ENCODE measurements at places on chromosomes 11 and 22. TPM values are rescaled to one million over a fixed set of nuclear protein-coding genes. Genes with fewer than 3 reads are reported as not detected.

- no peaks in the 10 kb centered on the region for H3K36me3 ChIP-seq
- no peak overlapping the region for H3K4me3 ChIP-seq
- peak; percentile 88 for DNase-seq
- H3K4me1 ChIP-seq, result peaks cover 18% of the 10 kb centered on the region
Observed at GRCh38 chr11:69915501-69916250, 96.5 kb upstream of the FGF3 start.

GRCh38 chr11:17978553-17979287, 34.1 kb downstream of the SERGEF start:
- no peaks in the 10 kb centered on the region for H3K27me3 ChIP-seq
- H3K27ac ChIP-seq, result no peak overlapping the region
- H3K36me3 ChIP-seq, result no peaks in the 10 kb centered on the region
- no peak overlapping the region for H3K4me3 ChIP-seq
- H3K4me1 ChIP-seq, result no peaks in the 10 kb centered on the region

- H3K27me3 ChIP-seq, result no peaks in the 10 kb centered on the region
- no peak overlapping the region for H3K4me3 ChIP-seq
- no peak for DNase-seq
- no peak overlapping the region for H3K27ac ChIP-seq
- H3K4me1 ChIP-seq, result no peaks in the 10 kb centered on the region
Observed at GRCh38 chr11:97092823-97093222, 703.0 kb downstream of the JRKL start.

- H3K27me3 ChIP-seq, result no peaks in the 10 kb centered on the region
- H3K4me1 ChIP-seq, result no peaks in the 10 kb centered on the region
- no peak for DNase-seq
- no peak overlapping the region for H3K4me3 ChIP-seq
Observed at GRCh38 chr11:65710421-65710820, 1.6 kb upstream of the KAT5 start.

DNA sequence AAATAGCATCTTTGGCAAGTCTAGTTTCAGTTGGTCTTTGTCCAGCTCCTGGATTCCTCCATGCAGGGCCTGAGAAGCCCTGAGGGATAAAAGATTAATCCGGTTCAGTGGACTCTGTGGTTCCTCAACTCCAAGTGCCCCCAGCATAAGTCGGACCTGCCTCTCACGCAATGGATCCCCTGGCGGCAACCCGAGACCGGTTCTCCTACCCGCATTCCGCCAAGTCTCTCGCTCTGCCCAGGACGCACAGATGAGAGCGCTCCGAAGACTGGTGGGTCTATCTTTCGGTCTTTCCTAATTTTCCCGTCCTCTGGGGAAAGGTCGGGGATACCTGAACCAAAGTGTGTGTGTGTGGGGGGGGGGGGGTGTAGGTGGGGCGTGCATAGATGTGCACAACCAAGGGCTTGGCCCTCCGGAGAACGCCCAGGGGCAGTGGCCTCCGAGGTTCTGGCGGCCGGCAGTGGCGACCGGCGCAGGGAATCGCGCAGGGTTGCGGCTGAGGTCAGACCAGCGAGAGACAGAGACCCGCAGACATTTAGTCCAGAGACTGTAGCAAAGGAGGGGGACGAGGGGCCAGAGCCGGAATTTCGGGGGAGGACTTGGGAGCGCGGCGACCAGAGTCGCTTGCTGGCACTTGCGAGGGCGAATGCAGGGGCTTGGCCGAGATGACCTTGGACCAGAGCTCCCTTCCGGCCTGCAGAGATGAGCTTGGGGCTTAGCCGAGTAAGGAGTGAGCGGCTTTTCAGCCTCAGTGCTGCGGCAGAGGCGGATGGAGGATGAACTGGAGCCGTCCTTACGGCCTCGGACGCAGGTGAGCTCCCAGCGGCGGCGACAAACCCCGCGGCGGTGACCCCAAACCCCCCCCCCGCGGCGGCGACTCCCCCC, 712 bp upstream of the SLC2A11 start:
- peak overlapping the region; percentile 92 for H3K27ac ChIP-seq
- DNase-seq, result peak; percentile 48

GRCh38 chr22:17334059-17334458, 35.2 kb upstream of the CECR2 start:
- no peaks in the 10 kb centered on the region for H3K4me1 ChIP-seq
- H3K4me3 ChIP-seq, result no peak overlapping the region
- DNase-seq, result no peak
- no peaks in the 10 kb centered on the region for H3K27me3 ChIP-seq
- no peak overlapping the region for H3K27ac ChIP-seq
- no peaks in the 10 kb centered on the region for H3K36me3 ChIP-seq

GRCh38 chr11:116078101-116078591, 573.9 kb upstream of the CADM1 start:
- DNase-seq, result no peak
- H3K27ac ChIP-seq, result no peak overlapping the region
- no peaks in the 10 kb centered on the region for H3K36me3 ChIP-seq

DNA sequence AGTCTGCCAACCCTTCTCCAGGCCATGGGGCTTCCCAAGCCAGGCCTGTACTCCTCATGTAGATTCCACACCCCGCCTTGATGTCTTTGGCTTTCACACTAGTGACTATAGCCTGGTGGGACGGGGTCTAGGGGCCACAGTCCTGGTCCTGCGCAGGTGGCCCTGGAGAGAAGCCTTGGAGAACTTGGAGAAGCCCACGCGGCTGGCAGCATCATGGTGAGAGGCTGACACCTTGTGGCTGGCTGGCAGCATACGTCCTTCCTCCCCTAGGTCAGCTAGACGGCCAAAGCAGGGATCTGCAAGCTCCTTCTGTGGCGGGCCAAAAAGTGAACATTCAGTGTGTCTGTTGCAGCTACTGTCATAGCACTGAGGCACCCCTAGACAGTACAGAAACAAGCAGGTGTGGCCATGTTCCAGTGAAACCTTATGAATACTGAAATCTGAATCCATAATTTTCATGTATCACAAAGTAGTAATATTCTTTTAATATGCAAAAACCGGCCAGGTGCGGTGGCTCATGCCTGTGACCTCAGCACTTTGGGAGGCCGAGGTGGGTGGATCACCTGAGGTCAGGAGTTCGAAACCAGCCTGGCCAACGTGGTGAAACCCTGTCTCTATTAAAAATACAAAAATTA, 42.0 kb downstream of the FAM83F start:
- DNase-seq, result no peak
- H3K4me1 ChIP-seq, result peaks cover 3% of the 10 kb centered on the region
- no peak overlapping the region for H3K4me3 ChIP-seq
- H3K36me3 ChIP-seq, result no peaks in the 10 kb centered on the region
- H3K27ac ChIP-seq, result no peak overlapping the region
- no peaks in the 10 kb centered on the region for H3K27me3 ChIP-seq

DNA sequence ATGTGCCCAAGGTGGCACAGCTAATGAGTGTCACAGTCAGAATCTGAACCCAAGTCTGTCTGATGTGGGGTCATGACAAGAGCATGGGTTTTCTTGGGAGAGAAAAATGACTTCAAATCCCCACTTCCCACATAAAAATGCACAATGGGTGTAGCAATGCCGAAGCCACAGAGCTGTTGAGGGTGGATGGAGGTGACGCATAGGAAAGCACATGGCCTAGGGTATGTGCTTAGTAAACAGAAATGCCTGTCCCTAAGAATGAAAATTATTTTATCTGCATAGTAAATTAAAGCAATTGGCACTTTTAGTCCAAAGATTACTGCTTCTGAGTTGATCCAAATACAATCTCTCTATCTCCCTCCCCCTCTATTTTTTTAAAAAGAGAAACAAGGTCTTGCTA, 10.9 kb downstream of the MICAL3 start:
- H3K27me3 ChIP-seq, result no peaks in the 10 kb centered on the region
- no peak overlapping the region for H3K4me3 ChIP-seq
- no peaks in the 10 kb centered on the region for H3K4me1 ChIP-seq
- DNase-seq, result no peak
- no peaks in the 10 kb centered on the region for H3K36me3 ChIP-seq
- no peak overlapping the region for H3K27ac ChIP-seq

- peaks cover 9% of the 10 kb centered on the region for H3K4me1 ChIP-seq
- peak overlapping the region; percentile 96 for H3K27ac ChIP-seq
- peak overlapping the region; percentile 64 for H3K4me3 ChIP-seq
- peak; percentile 45 for DNase-seq
- H3K27me3 ChIP-seq, result no peaks in the 10 kb centered on the region
- no peaks in the 10 kb centered on the region for H3K36me3 ChIP-seq
Observed at GRCh38 chr11:63670433-63671321, 499 bp downstream of the ATL3 start.

DNA sequence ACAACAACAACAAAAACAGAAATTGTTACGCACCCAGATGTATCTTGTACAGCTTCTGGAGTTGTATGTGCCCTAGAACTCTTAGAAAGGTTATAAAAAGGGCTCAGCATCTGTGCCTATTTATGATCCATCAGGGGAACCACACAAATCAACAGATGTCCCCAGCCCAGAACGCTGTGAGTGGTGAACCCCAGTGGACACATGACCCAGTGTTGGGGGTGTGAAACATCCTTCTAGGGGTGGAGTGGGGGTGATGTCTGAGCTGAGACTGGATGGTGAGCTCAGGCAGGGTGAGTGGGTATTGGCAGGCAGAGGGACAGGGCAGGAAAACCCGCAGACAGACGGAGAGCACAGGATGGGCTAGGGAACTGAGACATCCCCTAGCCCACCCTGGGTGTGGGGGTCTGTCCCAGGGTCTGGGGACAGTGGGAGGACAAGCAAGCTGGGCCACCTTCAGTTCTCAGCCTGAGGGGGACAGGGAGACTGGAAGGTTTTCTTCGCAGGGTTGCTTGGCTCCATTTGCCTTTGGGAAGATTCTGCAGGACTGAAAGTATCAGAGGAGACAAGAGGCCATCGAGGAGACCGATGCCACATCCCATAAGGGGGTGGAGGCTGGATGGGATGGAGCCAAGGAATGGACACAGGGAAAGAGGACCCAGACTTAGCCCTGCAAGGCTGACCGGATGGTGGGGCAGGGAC, 5.8 kb upstream of the EMID1 start:
- no peak overlapping the region for H3K27ac ChIP-seq
- H3K4me1 ChIP-seq, result no peaks in the 10 kb centered on the region
- no peaks in the 10 kb centered on the region for H3K27me3 ChIP-seq
- no peak for DNase-seq
- no peak overlapping the region for H3K4me3 ChIP-seq

- peaks cover 3% of the 10 kb centered on the region for H3K27me3 ChIP-seq
- no peak for DNase-seq
- H3K4me1 ChIP-seq, result no peaks in the 10 kb centered on the region
- H3K36me3 ChIP-seq, result no peaks in the 10 kb centered on the region
- no peak overlapping the region for H3K27ac ChIP-seq
- H3K4me3 ChIP-seq, result no peak overlapping the region
Observed at GRCh38 chr22:22901578-22902218, 14.1 kb downstream of the IGLL5 start.

DNA sequence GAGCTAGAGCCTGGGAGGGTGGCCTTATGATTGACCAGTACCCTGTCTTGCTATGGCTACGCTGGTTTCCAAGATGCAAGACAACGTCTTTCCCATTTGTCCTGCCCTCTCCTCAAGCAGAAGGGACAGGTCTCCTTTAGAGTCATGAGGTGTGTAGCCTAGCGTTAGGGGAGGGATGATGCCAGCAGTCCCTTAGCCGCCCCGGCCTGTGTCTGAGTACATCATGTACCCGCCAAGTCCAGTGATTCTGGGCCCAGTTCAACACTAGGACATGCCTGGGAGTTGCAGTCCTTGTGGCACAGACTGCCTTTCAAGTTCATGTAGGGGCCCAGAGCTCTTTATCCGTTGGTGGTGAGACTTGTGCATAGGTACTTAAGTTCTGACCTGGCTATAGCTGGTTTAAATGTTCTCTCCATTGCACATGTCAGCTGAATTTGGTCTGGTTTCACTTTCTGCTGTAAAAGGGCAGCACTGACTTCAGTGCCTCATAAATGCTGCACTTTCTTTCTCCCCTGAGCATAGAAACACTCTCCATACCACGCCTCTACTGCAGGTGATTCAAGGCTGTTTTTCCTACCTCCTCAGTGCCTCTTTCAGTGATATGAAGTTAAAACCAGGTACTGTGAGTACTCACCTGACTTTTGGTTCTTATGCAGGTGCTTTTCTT, 151.1 kb downstream of the METTL15 start:
- DNase-seq, result no peak
- no peaks in the 10 kb centered on the region for H3K27me3 ChIP-seq
- H3K27ac ChIP-seq, result no peak overlapping the region

- no peaks in the 10 kb centered on the region for H3K36me3 ChIP-seq
- H3K4me1 ChIP-seq, result no peaks in the 10 kb centered on the region
- no peak overlapping the region for H3K4me3 ChIP-seq
- no peak overlapping the region for H3K27ac ChIP-seq
- no peak for DNase-seq
Observed at GRCh38 chr11:59415111-59415510, 11.1 kb downstream of the OR5A2 start.

DNA sequence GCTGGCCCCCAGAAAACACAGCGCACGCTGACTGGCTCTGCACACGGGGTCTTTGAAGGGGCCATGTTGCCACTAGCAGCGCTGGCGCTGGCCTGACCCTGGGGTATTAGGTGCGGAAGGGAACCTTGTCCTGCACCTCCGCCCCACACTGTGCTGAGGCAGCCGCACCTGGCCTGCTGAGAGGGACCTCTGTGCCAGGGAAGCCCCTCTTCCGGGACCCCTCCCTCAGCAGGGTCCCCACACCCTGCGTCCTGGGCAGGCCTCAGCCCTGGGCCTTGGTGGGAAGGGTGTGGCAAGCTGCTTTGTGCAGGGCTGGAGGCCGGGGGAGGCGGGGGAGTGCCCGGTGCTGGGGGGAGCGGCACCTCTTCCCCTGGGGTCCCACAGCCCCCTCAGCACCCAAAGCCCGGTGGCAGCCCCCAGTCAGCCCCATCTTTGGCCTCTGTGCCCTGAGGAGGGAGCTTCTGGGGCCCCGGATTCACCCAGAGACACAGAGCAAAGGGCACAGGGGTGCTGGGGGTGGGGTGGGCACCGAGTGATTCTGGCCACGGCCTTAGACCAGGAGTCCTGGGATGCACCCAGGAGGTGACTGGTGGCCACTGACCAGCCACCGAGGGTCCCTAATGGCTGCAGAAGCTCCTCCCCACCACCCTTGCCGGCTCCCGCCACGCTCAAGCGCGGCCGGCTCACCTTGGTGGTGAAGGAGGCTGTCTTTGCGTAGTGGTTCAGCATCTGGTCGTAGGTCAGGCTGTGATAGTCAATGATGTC, 11.4 kb downstream of the TTLL8 start:
- no peaks in the 10 kb centered on the region for H3K4me1 ChIP-seq
- H3K36me3 ChIP-seq, result no peaks in the 10 kb centered on the region
- no peak for DNase-seq
- H3K27me3 ChIP-seq, result peaks cover 32% of the 10 kb centered on the region

DNA sequence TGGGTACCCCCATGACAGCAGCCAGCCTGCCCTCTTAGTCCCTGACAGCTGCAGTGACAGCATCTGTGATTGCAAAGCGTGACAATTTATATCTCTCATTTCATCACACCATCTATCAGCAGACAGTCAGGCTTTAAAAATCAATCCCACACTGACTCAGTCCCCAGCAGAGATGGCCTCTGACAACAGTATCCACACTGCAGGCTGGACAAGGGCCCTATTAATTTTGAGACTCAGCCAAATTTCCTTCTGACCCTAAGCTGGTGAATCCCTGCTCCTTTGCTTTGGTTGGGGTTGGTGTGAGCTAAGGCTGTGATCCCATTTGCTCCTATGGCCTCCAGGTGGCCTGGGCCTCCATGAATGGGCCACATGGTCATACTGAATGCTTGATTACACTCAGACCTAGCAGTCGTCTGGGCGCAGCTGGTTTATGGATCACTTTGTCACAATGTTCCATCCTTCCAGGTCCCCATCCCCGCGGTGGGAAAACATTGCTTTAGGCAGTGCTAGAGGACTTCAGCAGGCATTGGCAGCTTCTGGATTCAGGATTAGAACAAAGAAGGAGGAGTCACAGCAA, 68.2 kb upstream of the B3GAT1 start:
- peaks cover 14% of the 10 kb centered on the region for H3K27me3 ChIP-seq
- H3K36me3 ChIP-seq, result no peaks in the 10 kb centered on the region
- no peak overlapping the region for H3K4me3 ChIP-seq
- H3K27ac ChIP-seq, result no peak overlapping the region

The PKP3 gene
- 0.32 TPM for total RNA-seq

Data from breast epithelium (tissue), 4 donors.